ENCODE measurements at places on chromosomes 7 and 10.
A peak's percentile ranks its signal among the peaks of the same experiment; 100 is the strongest.

DNA sequence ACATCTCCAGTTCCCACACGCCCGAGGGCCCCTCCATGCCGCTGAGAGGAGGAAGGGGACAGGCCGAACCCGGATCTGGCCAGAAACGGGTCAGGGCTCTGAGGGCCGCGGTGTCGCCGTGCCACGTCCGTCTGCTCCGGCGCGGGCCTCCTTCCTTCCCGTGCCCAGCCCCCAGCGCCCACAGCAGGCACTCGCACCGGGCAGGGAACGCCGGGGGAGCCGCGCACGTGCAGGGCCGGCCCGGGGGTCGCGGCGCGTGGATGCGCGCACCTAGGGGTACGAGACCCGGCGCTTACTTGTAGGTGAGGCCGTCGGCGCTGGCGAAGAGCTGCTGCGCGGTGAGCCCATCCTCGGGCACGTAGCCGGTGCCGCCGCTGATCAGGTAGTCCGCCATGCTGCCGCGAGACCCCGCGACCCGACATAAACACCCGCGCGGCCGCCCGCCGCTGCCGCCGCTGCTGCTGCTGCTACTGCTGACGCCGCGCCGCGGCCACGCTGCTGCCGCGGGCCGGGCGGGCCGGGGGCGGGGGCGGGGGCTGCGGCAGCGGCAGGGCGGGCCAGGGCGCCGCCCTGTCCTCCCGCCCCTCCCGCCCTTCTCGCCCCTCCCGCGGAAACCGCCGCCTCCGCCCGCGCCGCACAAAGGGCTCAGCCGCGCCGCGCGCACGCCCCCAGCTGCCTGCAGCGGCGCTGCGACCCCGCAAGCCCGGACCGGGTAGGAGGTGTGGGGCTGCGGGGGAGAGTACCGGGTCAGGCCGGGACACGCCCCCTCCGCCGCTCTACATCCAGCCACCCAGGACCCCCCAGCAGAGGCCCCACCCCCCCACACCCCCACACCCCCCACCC lies 4.1 kb downstream of the IMPDH1 start:
- peak; percentile 56 for DNase-seq
- no peaks in the 10 kb centered on the region for H3K27me3 ChIP-seq
- no peak overlapping the region for H3K27ac ChIP-seq
- H3K36me3 ChIP-seq = peaks cover 7% of the 10 kb centered on the region
- peak overlapping the region; percentile 70 for H3K4me3 ChIP-seq

DNA sequence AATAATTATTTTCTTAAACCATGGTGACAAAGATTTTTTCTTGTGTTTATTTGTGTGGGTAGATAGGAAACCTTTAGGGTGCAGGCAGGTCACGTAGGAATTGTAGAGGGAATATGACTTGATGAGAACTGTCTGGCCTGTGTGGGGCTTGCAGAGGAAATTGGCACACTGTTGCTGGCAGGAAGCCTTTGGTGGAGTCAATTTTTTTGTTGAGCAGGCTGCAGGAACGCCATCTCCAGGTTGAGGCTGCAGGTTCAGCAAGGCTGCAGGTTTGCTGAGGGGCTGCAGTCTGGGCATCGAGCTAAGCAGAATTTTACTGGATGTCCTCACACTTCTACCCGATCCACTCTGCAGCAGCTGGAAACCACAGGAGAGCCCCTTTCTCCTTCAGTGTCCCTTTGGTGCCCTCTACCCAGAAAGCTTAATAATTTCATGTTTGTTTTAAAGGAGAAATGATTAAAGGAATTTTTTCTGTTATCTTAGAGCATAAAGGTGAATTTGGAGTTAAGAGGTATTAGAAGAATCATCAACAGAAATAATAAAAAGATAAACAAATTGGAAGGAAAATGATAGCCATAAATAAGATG lies 37.0 kb downstream of the TBC1D12 start:
- peaks cover 12% of the 10 kb centered on the region for H3K36me3 ChIP-seq
- H3K4me1 ChIP-seq = peaks cover 24% of the 10 kb centered on the region
- H3K27ac ChIP-seq = no peak overlapping the region

DNA sequence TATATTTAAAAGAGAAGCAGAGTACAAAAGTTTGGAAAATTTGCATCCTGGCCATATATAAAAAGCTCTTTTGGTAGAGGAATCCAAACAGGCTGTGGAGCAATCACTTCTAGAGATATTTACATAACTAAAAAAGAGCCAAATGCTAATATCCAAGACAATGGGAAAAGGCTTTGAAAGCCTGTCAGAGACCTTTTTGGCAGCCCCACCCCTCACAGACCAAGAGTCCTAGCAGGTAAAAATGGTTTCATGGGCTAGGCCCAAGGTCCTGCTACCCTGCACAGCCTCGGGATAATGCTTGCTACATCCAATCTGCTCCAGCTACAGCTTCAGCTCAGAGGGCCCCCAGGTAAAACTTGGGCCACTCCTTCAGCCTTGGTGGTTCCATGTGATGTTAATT lies 430.2 kb upstream of the KCND2 start:
- no peak for DNase-seq
- no peaks in the 10 kb centered on the region for H3K36me3 ChIP-seq
- H3K4me3 ChIP-seq = no peak overlapping the region
- H3K4me1 ChIP-seq = no peaks in the 10 kb centered on the region

DNA sequence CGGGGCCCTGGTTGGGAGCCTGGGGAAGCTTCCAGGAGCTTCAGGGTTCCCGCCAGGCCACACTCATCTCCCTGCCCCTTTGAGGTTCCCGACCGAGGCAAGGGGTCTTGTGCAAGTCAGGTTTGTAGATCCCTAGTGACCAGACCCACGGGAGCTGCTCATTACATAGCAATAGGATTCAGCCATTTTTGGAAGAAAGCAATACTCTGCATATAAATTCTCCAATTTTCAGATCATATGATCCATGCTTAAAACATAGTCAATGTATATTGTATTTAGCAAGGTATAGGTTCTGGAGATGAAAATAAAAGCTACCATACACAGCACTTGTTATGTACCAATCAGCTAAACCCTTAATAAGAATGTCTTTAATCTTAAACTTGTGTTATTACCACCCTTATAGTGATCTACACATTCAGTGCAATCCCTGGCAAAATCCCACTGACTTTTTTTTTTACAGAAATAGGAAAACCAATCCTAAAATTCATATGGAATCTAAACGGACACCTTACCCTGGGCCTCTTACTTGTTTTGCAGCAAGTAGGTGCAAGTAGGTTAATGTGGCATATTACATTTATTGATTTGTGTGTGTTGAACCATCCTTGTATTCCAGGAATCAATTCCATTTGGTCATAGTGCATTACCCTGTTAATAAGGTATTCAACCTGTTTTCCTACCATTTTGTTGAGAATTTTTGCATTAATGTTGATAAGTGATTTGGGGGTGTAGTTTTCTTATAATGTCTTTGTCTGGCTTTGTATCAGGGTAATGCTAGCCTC lies 13.8 kb upstream of the FKBP9 start:
- no peak overlapping the region for H3K27ac ChIP-seq
- H3K36me3 ChIP-seq = peaks cover 5% of the 10 kb centered on the region
- H3K27me3 ChIP-seq = peaks cover 1% of the 10 kb centered on the region
- peaks cover 21% of the 10 kb centered on the region for H3K4me1 ChIP-seq

- no peak overlapping the region for H3K27ac ChIP-seq
- peaks cover 33% of the 10 kb centered on the region for H3K4me1 ChIP-seq
- H3K27me3 ChIP-seq = no peaks in the 10 kb centered on the region
- no peak for DNase-seq
- H3K36me3 ChIP-seq = no peaks in the 10 kb centered on the region
These were observed 268.6 kb downstream of the HGF start for GRCh38 chr7:81501220-81501619.

GRCh38 chr7:33593611-33594010 lies 311.7 kb upstream of the BMPER start:
- DNase-seq = no peak
- no peak overlapping the region for H3K4me3 ChIP-seq
- H3K27me3 ChIP-seq = no peaks in the 10 kb centered on the region
- peaks cover 37% of the 10 kb centered on the region for H3K4me1 ChIP-seq
- peak overlapping the region; percentile 17 for H3K27ac ChIP-seq

- no peaks in the 10 kb centered on the region for H3K36me3 ChIP-seq
- H3K27ac ChIP-seq = peak overlapping the region; percentile 81
These were observed 2.1 kb downstream of the BAIAP2L1 start for GRCh38 chr7:98398567-98399372.

GRCh38 chr10:116670706-116671105 lies 50.0 kb downstream of the PNLIPRP2 start:
- H3K27me3 ChIP-seq = peaks cover 8% of the 10 kb centered on the region
- H3K4me1 ChIP-seq = peaks cover 25% of the 10 kb centered on the region
- peaks cover 16% of the 10 kb centered on the region for H3K36me3 ChIP-seq

DNA sequence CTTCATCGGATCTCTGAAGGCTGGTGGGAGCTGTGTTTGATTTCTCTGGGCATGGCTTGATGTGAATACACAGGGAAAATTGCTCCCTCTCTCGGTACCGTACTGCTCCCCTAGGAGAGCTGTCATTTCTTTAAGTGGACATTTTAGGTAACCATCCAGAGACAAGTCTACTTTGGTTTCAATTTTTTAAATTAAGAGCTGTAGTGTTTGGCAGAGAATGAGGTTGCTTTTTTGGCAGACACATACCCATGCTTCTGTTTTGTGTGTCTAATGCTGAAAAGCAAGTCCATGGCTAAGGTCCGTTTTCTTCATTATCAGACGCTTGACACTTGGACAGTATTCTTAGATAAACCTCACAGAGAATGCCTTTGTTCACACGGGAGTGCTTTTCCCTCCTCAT lies 61.3 kb upstream of the TRIL start:
- H3K36me3 ChIP-seq = peaks cover 14% of the 10 kb centered on the region
- H3K4me3 ChIP-seq = no peak overlapping the region
- DNase-seq = no peak
- no peaks in the 10 kb centered on the region for H3K27me3 ChIP-seq

- peaks cover 28% of the 10 kb centered on the region for H3K4me1 ChIP-seq
- DNase-seq = peak; percentile 55
- peak overlapping the region; percentile 96 for H3K27ac ChIP-seq
- no peaks in the 10 kb centered on the region for H3K36me3 ChIP-seq
- H3K4me3 ChIP-seq = peak overlapping the region; percentile 15
These were observed 707.5 kb upstream of the FZD8 start for GRCh38 chr10:36349445-36350078.

DNA sequence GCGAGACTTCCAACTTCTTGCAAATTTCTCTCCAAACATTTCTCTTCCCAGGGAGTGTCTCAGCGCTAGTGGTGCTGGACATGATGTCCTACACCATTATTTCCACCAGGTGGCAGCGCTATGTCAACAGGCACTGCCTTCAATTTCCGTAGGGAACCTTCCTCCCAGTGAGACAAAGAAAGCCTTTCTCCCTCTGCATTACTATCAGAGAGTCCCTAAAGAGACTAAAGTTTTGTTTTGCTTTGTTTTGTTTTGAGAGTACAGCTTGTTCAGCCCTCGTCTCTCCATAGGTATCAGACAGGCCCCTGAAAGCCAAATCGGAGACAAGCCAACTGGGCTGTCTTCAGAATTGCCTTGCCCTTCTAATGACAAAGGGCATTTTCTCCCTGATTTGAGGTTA lies 44.2 kb upstream of the GGCT start:
- H3K27ac ChIP-seq = peak overlapping the region; percentile 80
- H3K4me3 ChIP-seq = no peak overlapping the region
- H3K36me3 ChIP-seq = peaks cover 10% of the 10 kb centered on the region
- DNase-seq = no peak

DNA sequence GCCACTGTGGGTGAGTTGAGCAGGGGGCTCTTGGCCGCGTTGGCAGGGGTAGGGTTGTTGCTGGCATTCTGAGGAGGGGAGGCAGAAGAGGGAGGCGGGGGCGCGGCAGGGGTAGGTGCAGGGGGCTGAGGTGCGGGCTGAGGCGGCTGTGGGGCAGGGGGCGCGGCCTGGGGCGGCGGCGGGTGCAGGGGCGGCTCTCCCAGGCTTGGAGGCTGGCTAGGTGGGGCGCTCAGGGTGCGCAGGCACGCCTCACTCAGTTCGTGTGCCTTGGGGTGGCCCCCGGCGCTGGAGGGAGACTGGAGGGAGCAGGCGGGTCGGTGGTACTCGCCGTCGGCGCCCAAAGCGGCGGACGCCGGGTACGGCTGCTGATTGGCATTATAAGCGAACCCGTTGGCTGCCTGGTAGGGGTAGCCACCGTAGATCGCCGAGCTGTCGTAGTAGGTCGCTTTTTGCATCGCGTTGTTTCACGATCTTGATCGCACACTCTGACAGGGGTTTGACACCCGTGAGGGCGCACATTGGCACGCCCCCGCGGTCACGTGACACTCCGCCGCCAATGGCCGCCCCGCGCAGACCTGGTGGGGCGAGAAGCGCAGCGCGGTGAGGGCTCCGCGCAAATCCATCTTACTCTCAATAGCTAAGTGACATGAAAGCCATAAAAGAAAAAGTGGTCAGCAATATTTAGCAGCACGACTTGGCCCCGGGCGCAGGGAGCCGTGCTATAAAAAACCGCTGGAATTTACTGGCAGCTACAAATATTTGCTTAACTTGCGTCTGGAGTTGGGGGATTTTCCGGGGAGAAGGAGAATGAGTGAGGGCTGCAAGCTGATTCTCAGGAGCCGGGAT lies 7.9 kb upstream of the HOXA2 start:
- peak overlapping the region; percentile 100 for H3K27ac ChIP-seq
- H3K4me1 ChIP-seq = peaks cover 63% of the 10 kb centered on the region
- H3K36me3 ChIP-seq = peaks cover 8% of the 10 kb centered on the region
- no peaks in the 10 kb centered on the region for H3K27me3 ChIP-seq
- DNase-seq = peak; percentile 82

DNA sequence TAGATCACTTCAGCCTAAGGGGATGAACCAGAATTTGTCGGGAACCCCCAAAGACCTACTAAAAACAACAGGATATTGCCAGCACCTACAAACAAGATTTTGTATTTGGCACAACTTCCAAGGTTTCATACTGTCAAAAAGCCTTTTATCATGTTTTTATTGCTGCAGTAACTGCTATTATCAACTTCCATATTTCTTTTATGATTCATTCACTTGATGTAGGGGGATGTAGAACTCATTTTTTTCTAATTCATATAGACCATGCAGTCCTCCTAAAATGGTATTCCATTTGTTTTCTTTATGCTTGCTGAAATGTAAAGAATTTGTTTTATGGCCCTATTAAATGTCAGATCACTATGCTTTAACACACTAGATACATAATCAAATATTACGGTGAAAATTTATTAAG lies 30.0 kb upstream of the WNT16 start:
- peak overlapping the region; percentile 18 for H3K27ac ChIP-seq
- peaks cover 2% of the 10 kb centered on the region for H3K27me3 ChIP-seq
- no peak for DNase-seq

DNA sequence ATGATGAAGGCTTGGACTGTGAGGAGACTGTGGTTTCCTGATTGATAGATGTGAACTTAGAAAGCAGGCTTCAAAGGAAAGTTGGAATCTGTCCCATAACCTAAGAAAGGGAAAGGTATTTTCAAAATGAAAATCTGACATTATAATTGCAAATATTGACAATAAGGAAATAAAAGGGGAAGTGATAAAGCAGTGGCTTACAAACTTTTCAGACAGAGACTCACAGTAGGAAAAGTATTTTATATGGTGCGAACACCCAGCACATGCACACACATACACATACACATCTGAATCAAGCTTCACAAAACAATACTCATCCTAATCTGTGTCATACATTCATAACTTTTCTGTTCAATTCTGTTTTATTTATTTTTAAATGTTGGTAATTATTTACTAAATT lies 4.8 kb downstream of the PON1 start:
- no peaks in the 10 kb centered on the region for H3K36me3 ChIP-seq
- no peak overlapping the region for H3K4me3 ChIP-seq
- DNase-seq = no peak
- no peaks in the 10 kb centered on the region for H3K4me1 ChIP-seq
- no peak overlapping the region for H3K27ac ChIP-seq

Data from mesothelial cell of epicardium (in vitro differentiated cells).